Fibroblast of skin of left quadriceps (primary cell): ENCODE measurements at places on chromosomes 6 and 20.

- DNase-seq: no peak
Observed at GRCh38 chr20:58161192-58161591, 67.3 kb downstream of the ANKRD60 start.

GRCh38 chr6:124430740-124431318 lies 531.4 kb upstream of the RNF217 start:
- DNase-seq: no peak

- DNase-seq: no peak
Observed at GRCh38 chr20:23190557-23190956, 104.4 kb upstream of the CD93 start.

DNA sequence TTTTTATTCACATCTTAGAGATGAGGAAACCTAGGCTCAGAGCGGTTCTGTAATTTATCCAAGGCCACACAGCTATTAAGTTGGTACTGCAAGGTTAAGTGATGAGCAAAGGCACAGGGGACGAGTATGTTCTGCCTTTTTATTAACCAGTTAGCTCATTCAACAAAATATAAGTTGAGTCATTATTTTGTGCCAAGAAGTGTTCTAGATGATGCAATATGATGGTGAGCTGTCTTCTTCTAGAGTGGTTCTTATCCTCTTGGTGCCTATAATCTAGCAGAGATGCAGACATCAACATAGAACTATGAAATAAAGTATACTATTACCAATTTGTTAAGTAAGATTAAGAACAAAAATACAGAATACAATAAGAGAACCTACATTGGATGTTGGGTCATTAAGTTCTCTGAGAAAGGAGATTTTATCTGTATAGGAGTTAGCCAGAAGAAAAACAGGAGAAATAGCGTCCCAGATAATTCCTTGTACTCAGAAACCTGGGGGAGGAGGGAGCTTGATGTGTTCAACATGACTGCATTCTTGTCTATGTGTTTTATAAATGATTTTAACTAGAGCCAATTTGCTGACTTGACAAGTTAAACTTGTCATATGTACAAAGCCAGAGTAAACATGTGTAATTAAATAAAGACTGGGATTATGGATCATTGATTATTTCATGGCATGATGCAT lies 122.3 kb downstream of the TBXT start:
- DNase-seq: no peak

DNA sequence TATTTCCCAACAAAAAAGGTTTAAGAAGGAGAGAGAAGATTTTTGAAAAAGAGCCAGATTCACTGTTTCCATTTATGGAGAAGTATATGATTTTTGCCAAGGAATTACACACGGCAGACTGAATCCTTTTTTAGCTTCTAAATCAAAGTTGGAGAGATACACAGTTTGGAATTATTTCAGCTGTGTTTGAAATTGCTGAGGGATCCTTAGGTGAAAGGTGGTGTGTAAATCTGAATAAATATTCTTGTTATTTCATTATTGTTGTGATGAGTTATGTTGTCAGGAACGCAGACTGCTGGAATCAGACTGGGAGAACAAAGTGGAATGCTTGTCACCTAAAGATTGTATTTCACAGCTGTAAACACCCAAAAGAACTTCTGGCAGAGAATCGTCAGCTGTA lies 168.5 kb upstream of the AKIRIN2 start:
- peak; percentile 38 for DNase-seq
